ENCODE measurements at places on chromosomes 5 and 9. TPM values are rescaled to one million over a fixed set of nuclear protein-coding genes. Genes with fewer than 3 reads are reported as not detected.

RASGRF2 gene
- 8.2 TPM for total RNA-seq

CLTA gene
- total RNA-seq: 317 TPM

TMC1 gene
- total RNA-seq: 1.5 TPM

GFI1B gene
- total RNA-seq: not detected

OR1J2 gene
- not detected for total RNA-seq

STC2 gene
- 26.9 TPM for total RNA-seq

MEF2C gene
- 58.3 TPM for total RNA-seq

SHB gene
- total RNA-seq: 22.3 TPM

PPP2R2B gene
- not detected for total RNA-seq

FBP2 gene
- total RNA-seq: not detected

RNF224 gene
- not detected for total RNA-seq

NME5 gene
- 1.4 TPM for total RNA-seq

WDR38 gene
- not detected for total RNA-seq

STK32A gene
- total RNA-seq: not detected

FGF1 gene
- not detected for total RNA-seq

CHSY3 gene
- total RNA-seq: 6.8 TPM

SEMA6A gene
- 1.5 TPM for total RNA-seq

BTNL3 gene
- total RNA-seq: not detected

SHC3 gene
- total RNA-seq: 2.0 TPM

CCNB1 gene
- 211 TPM for total RNA-seq

AJM1 gene
- total RNA-seq: 1.3 TPM

LHX3 gene
- total RNA-seq: not detected

RASEF gene
- 0.05 TPM for total RNA-seq

PDE8B gene
- total RNA-seq: not detected

PCA3 gene
- total RNA-seq: 0.32 TPM

PLAC8L1 gene
- 0.80 TPM for total RNA-seq

PCDHGA2 gene
- total RNA-seq: 1.2 TPM

NUTM2F gene
- total RNA-seq: not detected

LCNL1 gene
- total RNA-seq: not detected

FAM221B gene
- not detected for total RNA-seq

NUTM2G gene
- total RNA-seq: not detected

PCDHGA11 gene
- 10.3 TPM for total RNA-seq

ABO gene
- total RNA-seq: not detected

OR1Q1 gene
- not detected for total RNA-seq

Data from endothelial cell of umbilical vein (primary cell).